ENCODE measurements at places on chromosomes 16 and 17. TPM values are rescaled to one million over a fixed set of nuclear protein-coding genes. Genes with fewer than 3 reads are reported as not detected.

Gene MT1F
- total RNA-seq: 0.66 TPM

Gene SHCBP1
- total RNA-seq: 7.0 TPM

- H3K4me3 ChIP-seq: no peak overlapping the region
- H3K4me1 ChIP-seq: peaks cover 13% of the 10 kb centered on the region
- H3K36me3 ChIP-seq: peaks cover 4% of the 10 kb centered on the region
- no peak for DNase-seq
Measured at GRCh38 chr16:88316941-88317612, 65.7 kb upstream of the ZNF469 start.

DNA sequence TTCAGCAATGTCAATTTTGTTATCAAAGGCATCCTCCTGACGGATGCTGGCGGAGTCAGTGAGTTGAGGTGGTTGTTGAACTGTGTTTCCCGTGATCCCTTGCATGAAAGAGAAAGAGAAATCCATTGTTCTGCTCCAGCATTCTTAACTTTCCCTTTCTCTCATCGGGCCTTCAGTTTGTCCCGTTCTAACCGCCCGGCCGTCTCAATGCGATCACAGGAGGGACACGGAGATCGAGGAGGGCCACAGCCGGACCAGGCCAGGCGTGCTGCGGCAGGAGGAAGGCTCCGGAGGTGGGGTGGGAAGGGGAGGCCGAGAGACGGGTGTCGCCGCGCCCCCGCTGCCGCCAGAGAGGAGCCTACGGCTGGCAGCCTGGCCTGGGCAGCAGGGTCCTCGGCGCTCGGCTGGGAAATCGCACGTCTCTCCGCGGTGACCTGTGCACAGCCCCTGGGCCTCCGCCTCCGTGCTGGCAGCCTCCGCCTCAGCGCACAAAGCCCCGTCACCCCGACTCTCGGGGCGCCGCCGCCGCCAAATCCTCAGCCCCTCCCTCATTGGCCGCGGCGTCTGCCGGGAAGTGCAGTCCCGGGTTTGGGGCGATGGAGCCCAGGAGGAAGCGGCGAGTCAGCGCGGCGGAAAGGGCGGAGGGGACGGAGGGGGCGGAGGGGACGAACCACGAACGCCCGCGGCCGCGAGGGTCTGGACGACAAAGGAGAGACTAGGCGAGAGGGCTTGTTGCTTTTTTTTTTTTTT, 38.1 kb downstream of the SOST start:
- H3K27me3 ChIP-seq: no peaks in the 10 kb centered on the region
- H3K4me1 ChIP-seq: peaks cover 29% of the 10 kb centered on the region
- H3K4me3 ChIP-seq: peak overlapping the region; percentile 73
- DNase-seq: peak; percentile 37
- H3K36me3 ChIP-seq: no peaks in the 10 kb centered on the region

- no peaks in the 10 kb centered on the region for H3K27me3 ChIP-seq
- H3K36me3 ChIP-seq: peaks cover 27% of the 10 kb centered on the region
- no peaks in the 10 kb centered on the region for H3K4me1 ChIP-seq
- no peak overlapping the region for H3K4me3 ChIP-seq
- DNase-seq: no peak
Measured at GRCh38 chr16:67071476-67072048, 38.2 kb upstream of the PHAF1 start.

DNA sequence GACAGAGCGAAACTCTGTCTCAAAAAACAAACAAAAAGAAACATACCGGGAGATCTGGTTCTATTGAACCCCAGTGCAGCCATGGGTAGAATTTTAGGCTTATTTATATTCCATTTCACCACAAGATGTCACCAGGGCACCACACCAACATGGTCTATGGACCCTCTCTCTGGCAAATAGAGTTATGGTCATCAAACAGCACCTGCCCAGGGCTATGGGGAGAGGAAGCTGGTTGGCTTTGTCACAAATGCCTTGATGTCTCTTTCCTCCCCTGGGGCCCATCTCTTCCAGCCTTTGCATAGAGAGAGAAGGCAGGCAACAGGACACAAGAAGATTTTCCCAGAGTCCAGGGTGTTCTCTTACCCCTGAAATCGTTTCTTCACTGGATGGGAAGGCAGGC, 128.4 kb downstream of the WWOX start:
- DNase-seq: no peak
- no peaks in the 10 kb centered on the region for H3K36me3 ChIP-seq
- H3K4me3 ChIP-seq: no peak overlapping the region
- H3K27ac ChIP-seq: no peak overlapping the region
- no peaks in the 10 kb centered on the region for H3K4me1 ChIP-seq

DNA sequence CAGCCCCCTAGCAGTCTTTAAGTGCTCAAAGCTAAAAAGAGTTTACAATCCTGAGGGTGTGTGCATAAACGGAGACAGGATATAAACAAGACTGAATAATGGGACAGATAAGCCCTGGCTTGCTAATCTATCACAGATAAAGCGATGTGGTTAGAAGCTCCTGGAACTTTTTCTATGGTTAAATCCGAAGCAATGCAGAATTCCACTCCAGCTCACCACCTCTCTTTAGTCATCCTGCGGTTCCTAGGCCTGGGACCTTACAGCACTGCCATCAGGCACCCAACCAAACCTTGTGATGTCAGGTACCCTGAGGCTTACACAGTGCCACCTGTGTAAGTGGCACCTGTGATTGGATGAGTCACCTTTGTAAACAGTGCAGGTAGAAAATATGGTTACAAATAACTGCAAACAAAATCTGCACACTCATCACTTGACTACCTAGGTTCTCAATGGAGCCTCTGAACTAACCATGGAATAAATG, 31.5 kb upstream of the B4GALNT2 start:
- H3K4me3 ChIP-seq: no peak overlapping the region
- H3K36me3 ChIP-seq: no peaks in the 10 kb centered on the region
- H3K4me1 ChIP-seq: peaks cover 7% of the 10 kb centered on the region
- no peak overlapping the region for H3K27ac ChIP-seq
- DNase-seq: no peak

- H3K4me3 ChIP-seq: no peak overlapping the region
- H3K36me3 ChIP-seq: no peaks in the 10 kb centered on the region
- H3K4me1 ChIP-seq: no peaks in the 10 kb centered on the region
- no peak for DNase-seq
- H3K27me3 ChIP-seq: peaks cover 80% of the 10 kb centered on the region
Measured at GRCh38 chr17:47745037-47745380, 12.0 kb downstream of the TBX21 start.
